ENCODE measurements at places on chromosomes 2 and 18. TPM values are rescaled to one million over a fixed set of nuclear protein-coding genes. Genes with fewer than 3 reads are reported as not detected.

- H3K4me3 ChIP-seq, result no peak overlapping the region
- H3K27me3 ChIP-seq, result peaks cover 58% of the 10 kb centered on the region
- no peak overlapping the region for H3K27ac ChIP-seq
- H3K4me1 ChIP-seq, result peaks cover 2% of the 10 kb centered on the region
Measured at GRCh38 chr2:45631319-45631718, 20.2 kb upstream of the PRKCE start.

- H3K27ac ChIP-seq, result no peak overlapping the region
- no peaks in the 10 kb centered on the region for H3K36me3 ChIP-seq
- DNase-seq, result no peak
- H3K4me3 ChIP-seq, result no peak overlapping the region
Measured at GRCh38 chr2:2698182-2699120, 367.4 kb upstream of the MYT1L start.

DNA sequence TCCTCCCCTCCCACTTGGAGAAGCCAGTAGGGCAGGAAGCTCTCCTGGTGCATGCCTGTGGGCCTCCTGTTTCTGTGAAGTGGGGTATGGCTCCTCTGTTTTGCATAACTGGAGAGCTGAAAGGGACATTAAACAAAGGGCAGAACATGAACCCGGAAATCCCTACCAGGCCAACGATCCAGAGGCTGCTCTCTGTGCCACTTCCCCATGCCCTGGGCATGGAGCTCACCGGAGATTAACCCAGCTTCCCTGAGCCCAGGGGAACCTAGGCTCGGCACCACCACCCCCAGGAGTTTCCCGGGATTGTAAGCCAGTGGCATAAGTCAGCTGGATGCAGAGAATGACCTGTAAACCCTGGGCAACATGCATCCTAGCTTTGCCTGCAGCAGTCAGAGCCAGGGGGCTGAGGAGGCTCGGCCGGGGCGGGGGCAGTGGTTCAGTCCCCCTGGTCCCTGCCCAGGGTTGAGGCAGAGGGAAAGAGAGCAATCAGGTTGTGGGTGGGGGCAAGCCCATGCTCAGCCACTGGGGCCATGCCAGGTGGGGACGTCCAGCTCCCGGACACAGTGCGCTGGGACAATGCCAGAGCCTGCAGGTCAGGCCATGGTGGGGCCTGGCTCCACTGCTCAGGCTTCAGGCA is 49.5 kb downstream of the TIMM21 start:
- H3K27me3 ChIP-seq, result peaks cover 18% of the 10 kb centered on the region
- H3K27ac ChIP-seq, result no peak overlapping the region
- H3K4me3 ChIP-seq, result no peak overlapping the region
- no peak for DNase-seq
- peaks cover 3% of the 10 kb centered on the region for H3K4me1 ChIP-seq

DNA sequence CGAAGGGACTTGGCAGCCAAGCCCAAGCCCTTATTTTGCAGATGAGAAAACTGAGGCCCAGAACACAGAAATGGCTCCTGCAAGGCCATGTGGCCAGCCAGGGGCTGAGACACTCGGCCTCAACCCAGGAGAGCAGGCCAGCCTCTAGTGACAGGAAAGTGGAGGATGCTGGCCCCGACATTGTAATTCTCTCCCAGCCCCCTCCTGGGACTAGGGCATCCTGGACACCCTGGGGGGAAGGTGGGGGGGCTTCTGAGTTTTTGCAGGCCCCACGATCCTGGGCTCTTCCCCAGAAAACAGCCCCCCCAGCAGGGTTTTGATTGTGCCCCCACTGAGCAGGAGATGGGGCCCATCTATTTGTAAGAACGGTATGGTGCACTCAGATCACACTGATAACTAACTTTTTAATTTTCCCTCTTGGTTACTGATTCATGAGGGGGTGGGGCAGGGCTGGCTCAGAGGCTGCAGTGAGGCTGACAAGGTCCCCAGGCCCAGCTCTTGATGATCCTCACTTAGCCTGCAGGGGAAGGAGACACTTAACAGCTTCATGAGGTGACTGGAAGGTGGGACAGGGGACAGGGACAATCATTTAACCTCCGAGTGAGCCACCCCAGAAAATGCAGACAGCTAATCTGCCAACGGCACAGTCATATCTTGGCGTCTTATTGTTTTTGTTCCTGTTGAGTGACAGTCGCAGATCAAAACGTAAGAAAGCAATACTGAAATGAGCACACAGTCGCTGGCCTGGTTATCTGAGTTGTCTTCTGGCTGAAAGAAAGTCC is 18.9 kb downstream of the SMAD7 start:
- H3K27ac ChIP-seq, result peak overlapping the region; percentile 54
- H3K36me3 ChIP-seq, result peaks cover 6% of the 10 kb centered on the region
- H3K4me3 ChIP-seq, result no peak overlapping the region
- H3K4me1 ChIP-seq, result peaks cover 69% of the 10 kb centered on the region

DNA sequence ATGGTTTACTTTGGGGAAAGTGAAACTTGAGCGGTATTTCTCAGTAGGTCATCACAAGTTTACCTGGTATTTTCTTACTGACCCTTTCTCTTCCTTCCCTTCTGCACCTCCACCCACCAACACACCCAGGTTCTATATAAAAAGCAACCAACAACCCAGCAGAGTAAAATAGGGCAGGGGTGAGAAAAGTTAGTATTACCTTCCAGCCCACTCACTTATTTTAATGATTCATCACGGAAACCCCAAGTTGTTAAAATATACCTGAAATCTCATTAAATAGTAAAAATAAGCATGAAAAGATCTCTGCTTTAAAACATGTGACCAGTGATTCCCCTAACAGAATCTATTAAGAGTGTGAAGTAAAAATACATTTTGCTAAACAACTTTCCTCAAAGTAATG is 306.1 kb downstream of the ZEB2 start:
- H3K36me3 ChIP-seq, result no peaks in the 10 kb centered on the region
- H3K4me1 ChIP-seq, result no peaks in the 10 kb centered on the region
- H3K27ac ChIP-seq, result no peak overlapping the region
- no peak for DNase-seq
- H3K4me3 ChIP-seq, result no peak overlapping the region

DNA sequence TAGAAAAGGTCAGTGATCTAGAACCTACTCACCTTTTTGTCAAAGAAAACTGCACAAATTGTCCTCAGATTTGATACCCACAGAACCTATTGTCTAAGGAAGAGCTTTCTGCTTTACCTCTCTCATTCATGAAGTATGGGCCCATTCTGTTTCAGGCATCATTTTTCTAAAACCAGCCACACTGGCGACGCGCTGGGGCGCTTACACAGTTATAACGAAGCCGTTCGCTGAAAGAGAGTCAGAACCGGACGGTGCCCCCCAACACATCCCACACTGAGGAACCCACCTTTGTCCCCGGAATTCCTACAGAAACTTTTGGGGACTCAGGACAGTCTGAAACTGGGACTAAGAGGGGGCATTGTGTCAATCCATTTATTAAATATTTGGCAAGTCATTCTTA is 206.3 kb upstream of the HAAO start:
- DNase-seq, result no peak
- H3K27ac ChIP-seq, result no peak overlapping the region
- no peaks in the 10 kb centered on the region for H3K36me3 ChIP-seq
- no peak overlapping the region for H3K4me3 ChIP-seq
- H3K27me3 ChIP-seq, result no peaks in the 10 kb centered on the region

GRCh38 chr2:127887082-127887775 is 1.5 kb upstream of the AMMECR1L start:
- H3K4me1 ChIP-seq, result peaks cover 8% of the 10 kb centered on the region
- peaks cover 3% of the 10 kb centered on the region for H3K36me3 ChIP-seq
- DNase-seq, result no peak

POTEJ gene
- not detected for total RNA-seq

REG1B gene
- total RNA-seq, result not detected

TUBA3E gene
- not detected for total RNA-seq

SERPINB10 gene
- not detected for total RNA-seq

All from IMR-90 (cell line).